NK-92 treated with Interleukin-12 subunit alpha and Interleukin-12 subunit beta, amount 100 ng/mL, for 24 hours (cell line): ENCODE measurements at places on chromosomes 16 and 17.

DNA sequence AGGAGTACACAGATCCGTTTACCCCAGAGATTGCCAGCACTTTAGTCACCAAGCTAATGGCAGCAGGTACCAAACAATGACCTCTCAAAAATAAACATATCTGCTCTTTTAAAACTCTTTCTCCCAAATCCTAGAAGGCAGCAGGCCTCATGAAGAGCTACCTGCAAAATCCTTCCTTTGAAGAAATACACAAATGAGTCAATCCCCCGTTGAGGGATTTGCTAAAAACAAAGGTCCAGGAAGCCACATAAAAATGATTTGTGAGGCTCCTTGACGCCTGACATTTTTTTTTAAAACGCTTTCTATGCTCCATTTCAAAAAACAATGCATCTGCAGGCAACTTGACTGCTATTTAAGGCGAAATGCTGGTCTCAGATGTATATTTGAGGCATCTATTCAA is 58.2 kb downstream of the NACA2 start:
- DNase-seq: no peak

- no peak for DNase-seq
Measured at GRCh38 chr17:48254896-48255295, 147.3 kb downstream of the SNX11 start.

GRCh38 chr17:7380855-7381683 is at the start of gene TNK1:
TSS of gene TNK1 (plus strand) at chr17:7381089. CDS start at chr17:7382927, 1,838 bp downstream.
- no peak for DNase-seq

DNA sequence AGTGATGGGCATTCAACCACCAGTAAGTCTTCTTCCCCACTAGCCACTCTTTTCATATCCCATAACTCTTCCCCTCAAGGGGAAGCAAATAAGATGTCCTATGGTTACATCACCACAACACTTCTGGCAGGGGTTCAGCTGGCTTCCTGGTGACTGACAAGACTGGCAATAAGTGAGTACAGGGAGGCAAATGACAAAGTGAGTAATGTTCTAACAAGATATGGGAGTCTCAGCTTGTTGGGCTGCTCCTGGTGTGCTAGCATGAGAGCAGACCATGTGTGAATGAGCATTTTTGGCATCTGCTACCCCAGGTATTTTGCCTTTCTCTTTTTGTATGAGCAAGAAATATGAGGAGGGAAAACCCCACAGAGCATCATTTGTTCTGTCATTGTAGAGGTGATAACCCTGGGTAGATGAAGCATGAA is 9.9 kb downstream of the TMIGD1 start:
- no peak for DNase-seq

- no peak for DNase-seq
Measured at GRCh38 chr17:34283571-34283970, 2.0 kb upstream of the CCL11 start.

- no peak for DNase-seq
Measured at GRCh38 chr16:25834101-25834500, 142.3 kb downstream of the HS3ST4 start.

- DNase-seq: no peak
Measured at GRCh38 chr17:18951941-18952842, at the start of gene SLC5A10. TSS of gene SLC5A10 (plus strand) at chr17:18952165. CDS start at chr17:18952206, 41 bp downstream.

- no peak for DNase-seq
Measured at GRCh38 chr17:81403671-81404534, 8.6 kb downstream of the BAHCC1 start.

- DNase-seq: no peak
Measured at GRCh38 chr17:73279704-73280103, 18.0 kb upstream of the CPSF4L start.

GRCh38 chr16:69346683-69347082 is 4.9 kb downstream of the TMED6 start:
- no peak for DNase-seq

DNA sequence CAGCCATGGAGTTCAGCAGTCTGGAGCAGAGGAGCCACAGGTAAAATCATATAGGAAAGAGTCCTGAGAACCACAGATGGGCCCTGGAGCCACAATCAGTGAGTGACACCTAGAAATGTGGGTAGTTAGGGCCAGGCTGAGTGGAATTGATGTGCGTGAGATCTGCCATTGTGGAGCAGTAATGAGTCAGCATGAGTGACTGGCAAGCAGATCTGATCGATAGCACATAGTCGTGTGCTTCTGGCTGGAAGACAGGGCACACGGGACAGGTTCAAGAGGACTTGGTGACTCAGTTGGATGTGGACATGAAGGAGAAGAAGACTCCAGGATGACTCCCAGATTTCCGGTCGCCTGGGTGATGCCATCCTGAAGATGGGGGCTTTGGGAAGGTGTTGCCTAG is 12.3 kb downstream of the ADORA2B start:
- no peak for DNase-seq

- DNase-seq: peak; percentile 93
Measured at GRCh38 chr16:70380919-70381603, 34.4 kb downstream of the DDX19A start.

DNA sequence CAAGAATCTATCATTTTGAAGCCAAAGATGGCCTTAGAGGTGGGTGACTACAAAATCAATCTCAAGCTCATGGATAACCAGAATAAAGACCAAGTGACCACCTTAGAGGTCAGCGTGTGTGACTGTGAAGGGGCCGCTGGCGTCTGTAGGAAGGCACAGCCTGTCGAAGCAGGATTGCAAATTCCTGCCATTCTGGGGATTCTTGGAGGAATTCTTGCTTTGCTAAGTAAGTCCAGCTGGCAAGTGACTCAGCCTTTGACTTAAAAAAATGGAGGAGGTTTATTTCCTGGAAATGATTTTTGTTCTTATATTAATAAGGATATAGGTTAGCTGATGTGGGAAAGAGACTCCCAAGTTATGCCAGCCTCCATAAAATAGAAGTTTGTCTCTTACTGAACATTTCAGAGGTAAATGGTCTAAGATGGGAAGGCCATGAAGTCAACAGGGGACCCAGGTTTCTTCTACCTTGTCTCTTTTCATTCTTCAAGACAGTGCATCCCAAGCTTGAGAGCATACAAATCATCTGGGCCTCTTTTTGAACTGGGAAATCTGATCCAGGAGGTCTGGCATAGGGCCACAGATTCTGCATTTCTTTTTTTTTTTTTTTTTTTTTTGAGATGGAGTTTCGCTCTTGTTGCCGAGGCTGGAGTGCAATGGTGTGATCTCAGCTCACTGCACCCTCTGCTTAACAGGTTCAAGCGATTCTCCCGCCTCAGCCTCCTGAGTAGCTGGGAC is 19.8 kb upstream of the TANGO6 start:
- no peak for DNase-seq

GRCh38 chr16:10660950-10661635 is 33.6 kb downstream of the TEKT5 start:
- no peak for DNase-seq

DNA sequence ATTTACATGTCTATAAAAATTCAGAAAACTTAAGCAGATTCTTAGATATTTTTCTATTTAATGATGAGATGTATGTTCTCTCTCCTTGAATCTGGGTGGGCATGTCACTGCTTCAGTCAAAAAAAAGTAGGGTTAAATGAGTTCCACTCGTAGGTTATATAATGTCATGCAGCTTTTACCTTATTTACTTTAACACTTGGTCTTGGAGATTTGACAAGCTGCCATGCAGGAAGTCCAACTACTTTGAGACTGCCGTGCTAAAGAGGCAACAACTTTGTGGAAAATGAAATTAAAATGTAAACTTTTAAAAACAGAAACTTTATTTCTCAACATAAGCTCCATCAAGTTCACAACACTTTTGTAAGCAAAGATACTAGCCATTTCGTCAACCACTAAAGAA is 1336.0 kb upstream of the CDH8 start:
- DNase-seq: no peak

- no peak for DNase-seq
Measured at GRCh38 chr17:57524839-57525568, 220.1 kb downstream of the CCDC182 start.

DNA sequence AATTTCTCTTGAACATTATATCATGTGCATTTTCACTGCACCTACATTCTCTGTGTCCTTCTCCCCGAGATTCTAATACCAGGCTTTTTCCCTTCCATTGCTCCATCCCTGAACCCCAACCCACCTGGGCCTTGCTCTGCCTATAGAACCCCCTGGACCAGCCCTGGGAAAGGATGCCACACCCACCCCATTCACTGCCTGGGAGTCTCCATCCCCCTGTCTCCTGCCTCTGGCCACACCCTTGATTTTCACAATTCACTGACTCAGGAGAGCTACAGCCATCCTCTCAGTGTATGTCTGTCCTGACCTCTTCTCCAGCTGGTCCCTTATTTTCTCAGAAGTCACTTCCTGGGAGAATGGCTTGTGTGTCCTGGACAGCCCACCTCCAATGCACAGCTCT is 27.9 kb upstream of the NGFR start:
- no peak for DNase-seq

GRCh38 chr17:64306850-64307463 is 43.9 kb upstream of the TEX2 start:
- peak; percentile 11 for DNase-seq

- no peak for DNase-seq
Measured at GRCh38 chr16:67277294-67277998, 1.9 kb upstream of the PLEKHG4 start.

DNA sequence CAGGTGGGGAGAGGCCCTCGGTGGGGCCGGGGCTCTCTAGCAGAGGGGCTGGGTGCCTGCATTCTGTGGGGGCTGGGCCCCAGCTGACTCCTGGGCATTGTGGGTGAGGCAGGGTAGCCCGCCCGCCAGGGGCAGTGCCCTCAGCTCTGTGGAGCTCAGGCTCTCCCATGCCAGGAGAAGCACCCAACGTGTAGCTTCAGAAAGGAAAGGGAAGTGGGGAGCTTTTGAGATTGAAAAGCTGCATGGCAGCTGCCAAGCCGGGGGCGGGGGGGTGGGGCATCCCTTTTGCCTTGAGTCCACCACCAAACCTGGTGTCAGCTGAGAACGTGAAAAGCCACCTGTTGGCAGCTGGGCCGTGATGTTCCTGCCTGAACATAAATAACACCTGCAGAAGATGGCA is 192.1 kb upstream of the CIBAR2 start:
- no peak for DNase-seq

- no peak for DNase-seq
Measured at GRCh38 chr17:55334285-55334684, 69.5 kb downstream of the HLF start.

GRCh38 chr16:3022684-3023414 is 893 bp downstream of the HCFC1R1 start:
- no peak for DNase-seq

DNA sequence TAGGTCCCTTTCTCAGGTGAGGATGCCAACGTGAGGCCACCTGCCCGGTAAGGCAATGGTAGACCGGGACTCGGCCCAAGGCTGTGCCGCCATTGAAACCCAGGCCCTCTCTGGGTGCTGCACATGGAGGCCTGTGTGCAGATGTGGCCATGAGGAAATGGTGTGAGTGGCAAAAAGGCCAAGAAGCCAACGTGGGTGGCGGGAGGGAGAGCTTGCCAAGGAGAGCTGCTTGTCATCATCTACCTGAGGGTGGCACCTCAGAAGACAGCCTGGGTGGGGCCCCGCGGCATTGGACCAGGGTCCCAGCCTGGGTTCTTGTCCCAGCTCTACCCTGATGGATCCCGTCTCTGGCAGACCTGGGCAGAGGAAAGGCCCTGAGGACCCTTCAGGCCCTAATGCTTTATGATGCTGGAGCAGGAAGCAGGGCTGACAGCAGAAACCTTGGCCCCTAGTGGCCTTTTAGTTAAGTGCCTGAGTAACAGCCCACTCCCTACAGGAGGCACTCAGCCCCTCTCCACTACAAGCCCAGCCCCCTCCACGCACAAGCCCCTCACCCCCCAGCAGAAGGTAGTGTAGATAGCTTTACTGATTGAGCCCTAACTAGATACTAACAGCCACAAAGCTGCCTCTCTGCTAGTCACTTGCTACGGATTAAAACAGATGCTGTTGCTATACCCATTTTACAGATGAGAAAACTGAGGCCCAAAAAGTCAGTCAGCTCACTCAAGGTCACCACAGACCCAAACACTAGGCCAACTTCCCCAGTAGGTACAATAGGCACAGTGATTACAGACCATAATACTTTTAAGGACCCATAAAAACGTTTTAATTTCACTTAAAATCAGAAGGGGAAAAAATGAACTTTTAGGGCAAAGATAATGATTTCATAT is 26.2 kb upstream of the KIFC3 start:
- DNase-seq: no peak

- DNase-seq: no peak
Measured at GRCh38 chr17:48754500-48755261, 26.1 kb upstream of the HOXB13 start.
